Stimulated activated effector memory CD8-positive, alpha-beta T cell treated with anti-CD3 and anti-CD28 coated beads, Interleukin-12 subunit alpha, Interleukin-12 subunit beta, amount 100 ng/mL, for 72 hours (primary cell): ENCODE measurements at places on chromosomes 2 and 18.

DNA sequence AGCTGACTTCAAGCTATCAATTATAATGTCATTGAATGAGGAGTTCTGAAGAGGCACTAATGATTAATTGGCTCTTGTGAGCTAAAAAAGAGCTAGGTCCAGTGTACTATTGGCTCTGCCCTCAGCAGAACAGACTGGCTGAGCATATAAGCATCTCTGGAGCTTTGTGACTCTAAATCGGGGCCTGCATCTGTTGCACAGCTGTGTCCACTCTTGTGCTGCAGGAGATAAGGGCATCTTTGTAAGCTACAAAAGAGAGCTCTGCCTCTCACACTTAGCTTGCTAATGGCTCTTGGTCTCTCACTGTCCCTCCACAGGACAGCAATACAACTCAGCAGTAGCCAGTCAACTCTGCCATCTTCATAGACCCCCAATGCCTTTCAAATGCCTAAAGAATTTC lies 61.5 kb upstream of the L3MBTL4 start:
- DNase-seq: no peak

DNA sequence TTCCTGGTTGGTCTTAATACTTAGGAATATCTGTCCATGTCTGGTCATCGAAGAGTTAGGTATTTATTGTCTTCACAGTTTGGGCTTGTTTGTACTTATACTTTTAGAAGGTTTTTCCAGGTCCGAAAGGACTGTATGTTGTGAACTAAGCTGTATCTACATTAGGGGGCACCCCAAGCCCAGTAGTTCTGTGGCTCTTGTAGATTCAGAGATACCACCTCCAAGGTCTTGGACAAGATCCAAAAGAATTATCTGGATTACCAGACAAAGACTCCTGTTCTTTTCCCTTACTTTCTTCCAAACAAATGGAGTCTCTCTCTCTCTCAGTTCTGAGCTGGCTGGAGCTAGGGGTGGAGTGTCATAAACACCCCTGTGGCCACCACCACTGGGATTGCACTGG lies 328.7 kb downstream of the ZNF804A start:
- DNase-seq: no peak

DNA sequence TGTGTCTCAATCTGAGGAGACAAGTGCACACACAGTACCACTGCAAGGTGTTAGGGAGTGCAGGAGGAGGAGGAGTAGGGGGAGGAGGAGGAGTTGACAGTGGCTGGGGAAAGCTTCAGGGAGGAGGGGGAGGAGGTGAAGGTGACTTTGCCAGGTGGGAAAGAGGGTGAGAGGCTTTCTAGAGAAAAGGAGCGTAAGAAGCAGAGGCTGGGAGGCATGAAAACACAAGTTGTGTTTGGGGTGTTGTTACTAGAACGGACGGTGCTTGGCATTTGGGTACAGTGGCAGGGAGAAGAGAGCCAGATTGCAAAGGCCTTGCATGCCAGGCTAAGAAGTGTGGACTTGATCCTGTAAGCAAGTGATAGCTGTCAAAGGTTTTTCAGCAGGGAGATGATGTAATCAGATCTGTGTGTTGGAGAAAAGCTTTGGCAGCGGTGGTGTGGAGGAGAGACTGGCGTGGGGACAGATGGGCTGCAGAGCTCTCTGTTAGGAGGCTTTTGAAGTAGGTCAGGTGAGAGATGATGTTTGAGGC lies 16.2 kb downstream of the TANC1 start:
- DNase-seq: no peak

DNA sequence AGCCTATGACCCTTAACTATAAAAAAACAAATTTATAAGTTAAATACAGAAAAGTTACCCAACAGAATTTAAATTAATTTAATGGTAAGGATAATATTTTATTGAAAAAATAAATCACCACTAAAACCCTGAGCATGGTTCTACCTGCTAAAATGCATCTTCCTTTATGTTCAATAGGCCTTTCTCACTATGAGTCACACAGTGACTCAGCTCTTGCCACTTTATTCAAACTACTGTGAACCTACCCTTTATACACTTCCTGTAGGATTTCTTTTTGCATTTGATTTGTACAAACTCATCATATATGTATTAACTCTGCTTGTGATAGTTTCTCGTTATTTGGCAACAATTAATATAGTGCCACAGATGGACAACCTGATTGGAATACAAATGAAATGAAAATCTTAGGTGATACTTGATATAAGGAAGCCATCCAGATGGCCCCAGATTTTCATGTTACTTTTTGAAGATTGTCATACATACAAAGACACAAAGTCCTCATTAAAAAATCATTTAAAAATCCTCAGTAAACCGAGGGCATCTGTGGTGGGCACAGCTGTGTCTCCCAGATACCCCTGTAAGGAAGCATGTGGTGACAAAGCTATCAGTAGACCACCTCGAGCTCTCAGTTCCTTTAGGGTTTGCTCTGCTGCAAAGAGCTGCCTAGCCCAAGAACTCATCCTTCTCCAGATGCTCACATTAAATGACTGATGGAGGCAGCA lies 55.2 kb upstream of the COBLL1 start:
- no peak for DNase-seq

GRCh38 chr2:65499216-65499615 lies 66.8 kb upstream of the SPRED2 start:
- DNase-seq: no peak

DNA sequence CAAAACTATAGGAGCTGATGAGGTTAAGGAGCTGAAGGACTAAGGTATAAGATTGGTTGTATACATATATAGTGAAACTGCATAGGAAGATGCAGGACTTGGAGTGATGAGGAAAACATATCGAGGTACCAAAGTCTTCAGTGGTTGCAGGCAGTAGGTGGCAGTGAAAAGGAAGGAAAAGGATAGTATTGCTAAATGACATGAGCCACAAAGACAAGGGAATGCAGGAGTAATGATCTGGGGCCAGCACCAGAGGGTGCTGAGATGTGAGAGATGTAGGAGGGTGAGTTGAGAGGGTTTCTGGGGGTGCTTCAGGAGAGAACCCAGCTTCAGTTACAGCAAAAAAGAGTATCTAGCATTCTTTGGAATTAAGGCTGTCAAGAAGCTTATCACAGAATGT lies 172.2 kb upstream of the MYO3B start:
- no peak for DNase-seq

GRCh38 chr2:138727956-138728355 lies 52.2 kb downstream of the NXPH2 start:
- DNase-seq: no peak

DNA sequence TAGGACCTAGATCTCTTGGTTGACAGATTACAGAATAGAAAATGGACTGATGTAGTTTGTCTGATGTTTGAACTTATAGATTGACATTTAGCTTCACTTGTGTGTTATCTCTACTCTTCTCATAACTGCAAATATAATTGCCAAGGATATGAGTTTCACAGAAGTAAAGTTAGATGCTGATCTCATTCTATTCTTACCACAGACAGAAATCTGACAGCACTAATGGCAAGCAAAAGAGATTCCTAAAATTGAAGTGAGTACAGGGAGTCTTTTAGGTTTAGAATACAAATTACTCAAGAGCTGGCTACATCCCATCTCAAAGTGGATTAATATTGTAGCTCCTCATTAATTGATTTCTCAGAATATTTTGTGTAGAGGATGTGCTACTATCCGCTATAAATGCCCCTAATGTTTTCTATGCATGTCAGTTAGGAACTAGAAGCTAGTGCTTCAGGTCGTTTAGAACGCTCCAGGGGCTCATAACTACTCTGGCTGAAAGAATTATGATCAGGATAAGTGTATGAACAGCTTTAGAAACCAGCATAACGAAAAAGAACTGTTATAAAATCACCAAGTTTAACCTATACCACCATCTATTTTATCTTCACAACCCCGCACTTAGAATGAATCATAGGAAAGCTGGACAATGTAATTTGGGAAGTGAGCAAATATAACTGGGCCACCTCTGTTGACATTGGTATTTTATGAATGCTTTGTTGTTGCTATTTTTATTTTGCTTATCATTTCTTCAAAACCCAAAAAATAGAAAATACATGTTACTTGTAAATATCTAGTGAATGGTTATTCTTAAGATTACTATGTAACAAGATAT lies 378.8 kb upstream of the REG3G start:
- no peak for DNase-seq

DNA sequence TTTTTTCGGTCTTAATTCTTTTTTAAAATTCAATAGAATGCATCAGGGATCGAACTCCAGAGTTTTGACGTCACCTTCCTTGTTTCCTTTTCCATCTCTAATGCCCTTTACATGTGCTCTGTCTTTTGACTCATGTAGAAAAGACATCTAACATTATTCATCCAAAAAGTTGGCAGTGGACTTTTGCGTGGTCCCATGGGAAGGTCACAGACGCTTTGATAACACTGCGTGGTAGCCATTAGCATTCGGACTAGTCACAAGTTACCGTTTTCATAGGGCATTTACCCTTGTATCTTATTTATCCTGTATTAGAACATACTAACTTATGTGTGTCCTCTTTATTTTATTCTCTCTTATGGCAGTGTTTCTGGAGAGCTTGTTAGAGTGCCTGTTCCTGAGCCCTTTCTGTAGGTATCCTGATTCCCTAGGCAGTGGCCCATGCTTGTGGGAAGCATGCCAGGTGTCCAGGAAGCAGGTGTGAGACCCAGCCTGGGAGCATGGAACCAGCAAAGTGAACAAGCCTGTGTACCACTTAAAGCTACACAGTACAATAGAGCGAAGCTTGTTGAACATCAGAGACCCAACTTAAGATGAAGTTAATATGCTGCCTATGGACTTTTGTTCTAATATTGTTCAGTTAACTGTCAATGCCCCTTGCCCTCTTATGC lies 73.6 kb upstream of the RBM44 start:
- no peak for DNase-seq

- DNase-seq: no peak
Measured at GRCh38 chr2:216426938-216427337, 14.7 kb downstream of the SMARCAL1 start.

DNA sequence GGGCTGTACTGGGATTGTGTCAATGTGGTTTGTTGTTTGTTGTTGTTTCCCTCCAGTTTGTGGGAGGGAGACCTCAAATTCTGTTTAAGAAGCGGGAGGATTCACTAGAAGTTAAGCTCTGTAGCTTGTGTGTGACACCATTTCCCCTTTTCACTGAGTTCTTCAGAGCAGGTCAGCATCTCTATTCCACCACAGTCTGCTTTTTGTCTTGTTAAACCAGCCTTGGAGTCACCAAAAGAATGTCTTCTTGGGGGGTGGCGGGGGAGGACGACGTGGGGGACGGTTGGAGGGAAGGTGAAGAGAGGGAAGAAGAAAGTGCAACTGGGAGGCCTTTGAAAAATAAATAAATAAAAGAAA lies 2.3 kb upstream of the BCL11A start:
- no peak for DNase-seq

DNA sequence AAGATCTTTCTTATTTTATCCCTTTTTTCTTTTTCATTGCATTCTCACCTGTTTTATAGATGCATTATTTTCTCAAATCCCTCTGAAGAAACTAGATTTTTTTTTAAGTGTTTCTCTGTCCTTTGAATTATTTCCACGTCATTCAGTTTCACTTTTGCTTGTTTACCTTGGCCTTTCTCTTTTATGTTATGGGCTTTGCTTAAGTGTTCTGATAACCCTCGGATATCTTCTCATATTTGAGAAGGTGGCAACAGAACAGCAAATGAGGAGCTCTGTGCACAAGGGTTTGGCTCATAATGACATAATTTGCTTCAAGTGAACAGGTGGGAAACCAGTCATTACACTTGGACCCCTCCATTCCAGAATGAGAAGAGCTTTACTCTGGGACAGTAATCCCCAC lies 111.9 kb downstream of the C1D start:
- DNase-seq: no peak

- DNase-seq: no peak
Measured at GRCh38 chr18:58388736-58389135, 240.2 kb downstream of the ALPK2 start.

DNA sequence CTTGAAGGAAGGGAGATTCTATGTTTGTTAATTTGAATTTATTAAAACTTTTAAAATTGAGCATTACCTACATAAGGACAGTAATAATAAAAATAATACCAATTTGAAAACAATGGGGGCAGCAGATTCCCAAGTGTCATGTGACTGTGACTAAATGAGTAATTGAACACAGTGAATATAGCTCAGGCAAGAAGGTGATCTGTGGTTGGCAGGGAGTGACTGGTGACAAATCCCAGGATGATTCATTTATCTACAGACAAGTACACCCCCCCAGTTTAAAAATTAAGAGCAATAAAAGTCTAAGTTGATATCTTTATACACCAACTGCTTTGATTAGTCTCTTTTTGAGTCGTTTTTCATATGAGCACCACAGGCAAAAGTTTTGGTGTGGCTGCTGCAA lies 299.5 kb downstream of the ARHGAP15 start:
- DNase-seq: no peak

- DNase-seq: no peak
Measured at GRCh38 chr2:145116834-145117725, 597.2 kb upstream of the ZEB2 start.

GRCh38 chr2:53958443-53958842 lies 12.3 kb downstream of the PSME4 start:
- no peak for DNase-seq

DNA sequence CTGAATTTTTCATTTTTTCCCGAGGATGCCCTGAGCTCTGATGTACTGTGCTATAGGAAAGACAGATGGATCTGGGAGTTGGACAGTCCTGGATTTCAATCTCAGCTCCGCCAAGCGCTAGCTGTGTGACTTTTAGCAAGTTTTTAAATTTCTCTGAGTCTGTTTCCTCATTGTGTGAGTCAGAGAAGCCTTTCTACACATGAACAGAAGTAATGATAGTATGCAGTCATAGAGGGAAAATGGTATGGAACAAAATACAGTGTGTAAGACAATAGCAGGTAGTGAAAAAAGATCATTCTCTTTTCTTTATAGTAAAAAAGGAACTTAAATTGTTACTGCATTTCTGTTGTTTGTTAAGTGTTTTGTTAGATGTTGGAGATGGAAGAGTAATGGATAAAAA lies 52.4 kb upstream of the PPM1B start:
- no peak for DNase-seq

DNA sequence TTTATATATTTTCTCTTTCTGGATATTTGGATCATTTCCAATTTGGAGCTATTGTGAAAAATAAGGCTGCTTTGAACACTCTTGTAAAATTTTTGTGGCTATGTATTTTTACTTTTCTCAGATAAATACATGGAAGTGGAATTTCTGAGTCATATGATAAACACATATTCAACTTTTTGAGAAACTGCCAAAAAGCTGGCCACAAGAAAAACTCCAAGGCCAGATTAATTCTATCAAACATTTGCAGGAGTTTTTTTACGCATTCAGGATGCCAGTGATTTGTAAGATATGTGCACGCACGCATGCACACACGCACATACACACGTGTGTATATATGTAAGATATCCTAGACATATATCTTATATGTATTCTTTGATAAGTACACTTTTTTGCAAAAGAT lies 477.5 kb upstream of the SPHKAP start:
- no peak for DNase-seq

DNA sequence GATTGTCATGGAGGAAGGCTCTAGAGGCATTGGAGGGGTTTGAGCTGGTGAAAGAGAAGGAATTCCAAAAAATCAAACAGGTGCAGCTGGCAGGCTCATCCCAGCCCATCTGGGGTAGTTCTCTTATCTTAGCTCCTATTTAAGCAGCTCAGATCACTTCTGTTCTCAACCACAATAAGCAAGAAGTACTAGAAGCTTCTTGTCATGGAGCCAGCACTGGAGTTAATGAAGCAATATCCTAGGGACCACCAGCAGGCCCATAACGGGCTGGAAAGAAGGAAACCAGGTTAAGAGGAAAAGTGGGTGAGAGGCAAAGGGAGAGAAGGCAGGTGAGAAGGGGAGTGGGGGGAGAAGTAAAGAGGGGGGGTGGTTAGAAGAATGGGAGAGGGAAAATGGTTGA lies 100.7 kb upstream of the ZFP36L2 start:
- no peak for DNase-seq
